Caki2 (cell line): ENCODE measurements at places on chromosomes 12 and 14.

DNA sequence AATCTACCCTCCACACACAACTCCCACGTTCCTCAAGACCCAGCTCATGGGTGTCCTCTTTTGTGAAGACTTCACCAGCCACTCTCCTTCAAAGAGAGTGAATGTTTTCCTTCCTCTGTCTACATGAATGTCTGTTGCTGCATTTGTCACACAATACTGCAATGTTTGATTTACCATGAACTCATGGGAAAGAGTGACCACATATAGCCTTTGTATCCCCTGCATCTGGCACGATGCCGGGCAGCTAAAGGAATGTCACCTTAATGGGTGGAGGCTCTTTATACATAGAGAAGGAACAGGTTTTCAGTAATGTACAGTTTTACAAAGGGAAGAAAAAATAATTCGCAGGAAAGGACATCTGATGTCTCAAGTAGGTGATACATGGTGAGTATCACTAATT, 12.1 kb upstream of the BCDIN3D start:
- DNase-seq = no peak

- no peak for DNase-seq
Observed at GRCh38 chr12:13204428-13204827, 7.9 kb downstream of the EMP1 start.

GRCh38 chr12:62351326-62351725, 91.1 kb downstream of the USP15 start:
- no peak for DNase-seq

- peak; percentile 96 for DNase-seq
Observed at GRCh38 chr14:73833530-73834260, 17.9 kb upstream of the PTGR2 start.

DNA sequence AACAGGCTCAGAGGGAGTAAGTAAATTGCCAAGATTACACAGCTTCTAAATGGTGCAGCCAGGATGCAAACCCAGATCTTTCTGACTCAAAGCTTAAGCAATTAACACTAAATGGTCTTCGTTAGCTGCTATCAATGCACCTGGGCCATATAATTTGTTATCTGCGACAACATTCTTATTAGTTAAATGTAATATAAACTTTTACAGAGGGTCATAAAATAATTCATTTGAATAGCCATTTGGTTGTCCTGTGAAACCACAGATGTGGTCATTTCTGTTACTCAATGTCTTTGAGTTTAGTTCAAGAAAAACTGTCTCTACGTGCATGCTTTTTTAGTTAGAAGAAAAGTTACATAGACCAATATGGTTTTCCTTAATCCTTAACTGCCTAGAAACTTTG, 22.1 kb upstream of the NAP1L1 start:
- DNase-seq = no peak

GRCh38 chr12:66500841-66501240, 178.0 kb downstream of the GRIP1 start:
- no peak for DNase-seq

GRCh38 chr12:34547276-34547675, 525.0 kb downstream of the ALG10 start:
- DNase-seq = no peak

GRCh38 chr12:124571556-124571955, 4.1 kb upstream of the NCOR2 start:
- no peak for DNase-seq

GRCh38 chr12:118055144-118055557, 5.8 kb downstream of the WSB2 start:
- DNase-seq = peak; percentile 94

DNA sequence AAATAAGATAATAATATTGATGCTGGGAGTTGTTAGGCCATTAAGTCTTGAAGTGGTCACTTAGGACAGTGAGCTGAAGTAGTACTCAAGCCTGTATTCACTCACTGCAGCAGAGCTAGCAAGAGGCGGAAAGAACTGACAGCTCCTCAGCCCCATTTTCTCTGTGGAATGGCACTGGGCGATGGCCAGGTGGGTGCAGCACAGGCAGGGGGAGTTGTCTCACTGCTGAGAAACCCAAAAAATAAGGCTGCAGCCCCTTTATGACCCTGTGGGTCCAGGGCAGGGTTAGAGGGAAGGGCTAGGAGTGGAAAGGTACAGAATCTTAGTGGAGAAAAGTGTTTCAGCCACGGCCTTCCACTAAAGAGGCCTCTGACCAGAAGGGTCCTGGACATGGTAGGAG, 35.5 kb downstream of the PDZRN4 start:
- DNase-seq = no peak

DNA sequence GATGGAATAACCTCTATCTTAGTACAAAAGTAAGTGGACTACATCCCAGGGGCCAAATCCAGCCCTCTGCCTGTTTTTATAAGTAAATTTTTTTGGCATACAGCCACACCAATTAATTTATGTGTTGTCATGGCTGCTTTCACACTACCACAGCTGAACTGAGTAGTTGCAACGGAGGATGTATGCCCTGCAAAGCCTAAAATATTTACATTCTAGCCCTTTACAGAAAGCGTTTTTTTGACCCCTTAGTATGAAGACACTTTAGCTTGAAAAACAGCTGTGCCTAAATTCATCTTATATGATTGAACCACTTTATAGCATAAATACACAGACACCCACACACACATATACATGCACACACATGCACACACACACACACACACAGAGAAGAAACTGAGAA, 501.6 kb downstream of the EGLN3 start:
- no peak for DNase-seq

- no peak for DNase-seq
Observed at GRCh38 chr12:12408265-12408690, 51.4 kb downstream of the BORCS5 start.

- peak; percentile 22 for DNase-seq
Observed at GRCh38 chr12:48965298-48965838, 6.2 kb downstream of the WNT10B start.

DNA sequence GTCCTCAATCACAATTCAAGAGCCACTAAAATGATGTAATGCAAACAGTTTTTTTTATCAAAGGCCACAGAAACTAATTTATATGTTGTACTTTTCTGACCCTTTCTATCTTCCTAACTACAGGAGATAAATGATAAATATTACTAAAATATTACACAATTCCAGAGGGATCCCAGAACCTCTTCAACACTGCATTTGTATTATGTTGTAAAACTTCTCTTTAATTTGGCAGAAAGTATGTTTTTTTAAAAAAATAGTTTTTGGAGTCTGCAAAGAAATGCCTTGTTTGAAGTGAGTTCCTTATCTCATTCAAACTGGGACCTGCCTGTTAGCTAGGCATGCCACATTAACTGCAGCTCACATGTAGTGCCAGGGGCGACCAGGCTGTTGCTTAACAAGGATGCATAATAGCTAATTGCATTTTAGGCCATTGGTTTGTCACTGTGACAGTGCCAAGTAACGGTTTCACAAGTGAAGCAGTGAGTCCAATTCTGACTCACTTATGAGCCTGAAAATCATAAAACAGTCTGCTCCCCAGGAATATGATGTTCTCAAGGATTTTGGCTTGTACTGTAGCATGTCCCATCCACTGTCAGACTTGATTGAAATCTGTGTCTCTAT, 266.9 kb downstream of the KTN1 start:
- DNase-seq = no peak

GRCh38 chr12:21774358-21775132, at the start of gene KCNJ8:
Gene KCNJ8 (minus strand): TSS chr12:21774706. CDS start chr12:21773616, 1,090 bp downstream.
- DNase-seq = peak; percentile 11

GRCh38 chr12:123633379-123634141, at the start of the genes EIF2B1 and GTF2H3:
Gene EIF2B1 (minus strand): TSS chr12:123633686. CDS start chr12:123633557, 129 bp downstream.
Gene GTF2H3 (plus strand): TSS chr12:123633829. CDS start chr12:123633860, 31 bp downstream.
- DNase-seq = peak; percentile 93

DNA sequence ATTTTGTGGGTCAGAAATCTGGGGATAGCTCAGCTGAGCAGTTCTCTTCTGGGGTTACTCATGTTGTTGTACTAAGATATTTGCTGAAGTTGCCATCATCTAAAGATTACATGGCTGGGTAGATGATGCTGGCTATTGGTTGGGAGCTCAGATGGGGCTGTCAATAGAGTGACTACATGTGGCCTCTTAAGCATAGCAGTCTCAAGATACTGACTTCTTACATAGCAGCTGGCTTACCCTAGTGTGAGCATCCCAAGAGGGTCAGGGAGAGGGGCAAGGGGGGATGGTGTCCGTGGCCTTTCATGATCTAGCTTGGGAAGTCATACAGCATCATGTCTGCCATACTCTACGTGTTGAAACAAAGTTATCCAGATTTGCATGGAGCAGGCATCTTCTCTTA, 90.1 kb upstream of the HMGA2 start:
- DNase-seq = no peak

DNA sequence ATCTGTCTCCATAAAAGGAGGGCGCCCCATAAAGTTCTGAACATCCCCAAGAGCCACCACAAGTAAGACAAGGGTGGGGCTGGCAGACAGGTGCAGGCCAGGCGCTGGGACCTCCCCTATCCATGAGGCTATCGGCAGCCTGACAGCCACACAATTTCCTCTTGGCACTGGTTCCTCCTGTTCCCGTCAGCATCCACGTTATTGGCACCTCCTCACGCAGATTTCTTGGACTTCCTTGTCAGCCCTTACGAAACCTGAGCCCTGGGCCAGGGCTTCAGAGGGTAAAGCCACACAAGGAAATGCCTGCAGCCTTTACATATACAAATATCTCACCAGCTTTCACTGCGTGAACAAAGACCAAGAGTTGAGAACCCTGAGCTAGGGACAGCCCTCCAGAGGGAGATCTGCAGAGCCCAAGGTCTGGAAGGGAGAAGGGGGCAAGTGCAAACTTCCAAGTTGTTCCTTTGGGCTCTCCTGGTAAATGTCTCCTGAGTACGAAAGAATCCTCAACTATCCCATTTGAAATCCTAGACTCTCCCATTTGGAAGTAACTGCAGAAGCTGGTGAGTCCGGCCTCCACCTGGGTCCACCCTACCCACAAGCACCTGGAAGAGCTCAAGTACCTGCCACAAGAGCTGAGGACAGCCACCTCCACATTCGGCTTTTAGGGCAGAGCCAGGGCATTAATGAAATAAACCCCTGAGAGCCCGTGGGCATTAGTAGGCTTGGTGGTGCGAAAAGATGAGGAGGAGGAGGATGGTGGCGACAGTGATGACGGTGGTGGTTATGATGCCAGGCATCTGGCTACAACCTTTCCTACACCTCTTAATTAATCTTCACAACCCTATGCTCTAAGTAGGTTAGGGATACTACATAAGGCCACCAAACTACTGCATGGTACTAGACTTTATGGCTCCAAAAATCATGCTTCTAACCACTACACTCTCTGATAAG, 5.5 kb upstream of the TC2N start:
- no peak for DNase-seq

GRCh38 chr12:26396402-26396801, 201.0 kb downstream of the SSPN start:
- DNase-seq = no peak

DNA sequence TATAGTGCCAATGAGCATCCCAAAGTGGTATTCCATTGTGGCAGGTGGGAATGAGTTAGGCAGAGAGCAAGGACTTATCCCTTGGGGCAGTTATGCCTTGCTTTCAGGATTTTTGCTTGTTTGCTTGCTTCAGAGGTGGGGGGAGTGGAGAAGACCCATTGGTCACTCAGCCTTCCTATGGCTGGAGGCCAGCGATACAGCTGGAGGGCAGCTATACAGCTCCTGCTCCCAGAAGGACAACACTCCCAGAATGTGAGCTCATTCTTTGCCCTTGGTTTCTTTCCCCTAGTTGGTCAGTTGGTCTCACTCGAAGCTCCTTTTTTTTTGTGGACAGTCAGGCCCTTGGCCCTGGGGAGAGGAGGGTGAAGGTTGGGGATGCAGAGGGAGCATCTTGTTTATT, 14.5 kb downstream of the KRT83 start:
- DNase-seq = no peak

GRCh38 chr12:22188431-22188830, 142.4 kb downstream of the CMAS start:
- no peak for DNase-seq

- DNase-seq = no peak
Observed at GRCh38 chr14:95510804-95511203, 5.6 kb downstream of the SYNE3 start.

DNA sequence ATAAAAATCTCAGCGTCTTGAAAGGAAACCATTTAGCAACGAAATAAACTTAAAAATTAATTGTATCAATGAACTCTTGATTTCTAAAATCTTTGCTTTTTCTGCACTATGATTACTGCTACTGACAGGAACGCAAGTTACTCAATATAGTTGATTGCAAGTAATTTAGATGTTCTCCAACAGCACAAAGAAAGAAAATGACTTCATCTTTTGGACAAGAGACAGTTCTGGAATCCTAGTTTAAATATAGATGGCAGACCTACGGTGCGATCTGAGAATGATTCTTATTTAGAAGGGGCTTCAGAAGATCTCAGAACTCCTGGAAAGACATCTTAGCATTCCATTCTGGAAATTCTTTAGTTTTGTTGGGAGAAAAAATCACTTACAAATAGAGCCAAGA, 1.4 kb upstream of the SUDS3 start:
- DNase-seq = no peak

DNA sequence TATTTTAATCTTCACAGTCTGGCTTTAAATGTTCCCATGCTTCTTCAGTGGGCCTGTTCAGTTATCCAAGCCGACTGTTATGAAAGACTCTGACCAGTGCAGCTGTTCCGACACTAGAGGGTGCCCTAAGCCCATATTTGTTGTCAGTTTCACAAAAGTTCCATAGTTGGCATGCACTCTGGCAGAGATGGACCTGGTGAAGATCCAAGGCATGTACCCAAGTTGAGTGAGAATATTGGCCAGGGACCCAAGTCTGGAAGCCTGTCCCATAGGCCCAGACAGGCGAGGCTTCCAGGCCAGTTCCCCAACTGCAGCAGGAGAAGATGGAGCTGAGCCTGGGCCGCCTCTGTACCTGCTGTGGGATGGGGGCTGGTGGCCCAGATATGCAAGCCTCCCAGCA, 27.4 kb upstream of the GUCY2C start:
- no peak for DNase-seq

- no peak for DNase-seq
Observed at GRCh38 chr14:70052990-70053389, 135.8 kb downstream of the SLC8A3 start.

DNA sequence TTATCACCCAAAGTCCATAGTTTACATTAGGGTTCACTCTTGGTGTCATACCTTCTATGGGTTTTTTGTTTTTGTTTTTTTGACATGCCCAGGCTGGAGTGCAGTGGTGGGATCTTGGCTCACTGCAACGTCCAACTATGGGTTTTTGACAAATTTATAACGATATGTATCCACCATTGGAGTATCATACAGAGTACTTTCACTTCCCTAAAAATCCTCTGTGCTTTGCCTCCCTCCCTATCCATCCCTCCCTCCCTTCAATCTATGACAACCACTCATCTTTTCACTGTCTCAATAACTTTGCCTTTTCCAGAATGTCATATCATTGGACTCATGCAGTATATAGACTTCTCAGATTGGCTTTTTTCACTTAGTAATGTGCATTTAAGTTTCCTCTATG, 139.0 kb upstream of the CCDC198 start:
- DNase-seq = no peak

DNA sequence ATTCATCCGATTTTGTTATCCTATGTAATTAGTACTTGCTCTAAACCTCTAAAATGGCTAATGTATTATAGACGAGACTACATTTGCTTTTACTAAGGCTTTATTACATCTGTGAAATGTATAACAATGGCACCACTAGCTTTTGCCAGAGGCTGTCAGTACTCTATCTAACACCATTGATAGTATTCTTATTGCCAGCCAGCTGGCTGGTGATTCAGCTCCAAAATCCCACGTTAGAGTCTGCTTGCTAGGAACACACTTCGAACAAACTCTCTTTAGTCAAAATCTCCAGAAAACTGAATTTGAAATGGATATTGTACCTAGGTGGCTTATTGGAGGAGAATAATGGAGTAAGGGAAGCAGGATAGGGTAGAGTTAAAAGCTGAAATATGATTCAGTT, 839.2 kb downstream of the SLC6A15 start:
- DNase-seq = no peak

- DNase-seq = no peak
Observed at GRCh38 chr14:47226877-47227520, 448.4 kb downstream of the MDGA2 start.

GRCh38 chr12:130780880-130781575, 58.0 kb downstream of the STX2 start:
- DNase-seq = no peak
